A549 (cell line): ENCODE measurements at places on chromosomes 5 and 9.

DNA sequence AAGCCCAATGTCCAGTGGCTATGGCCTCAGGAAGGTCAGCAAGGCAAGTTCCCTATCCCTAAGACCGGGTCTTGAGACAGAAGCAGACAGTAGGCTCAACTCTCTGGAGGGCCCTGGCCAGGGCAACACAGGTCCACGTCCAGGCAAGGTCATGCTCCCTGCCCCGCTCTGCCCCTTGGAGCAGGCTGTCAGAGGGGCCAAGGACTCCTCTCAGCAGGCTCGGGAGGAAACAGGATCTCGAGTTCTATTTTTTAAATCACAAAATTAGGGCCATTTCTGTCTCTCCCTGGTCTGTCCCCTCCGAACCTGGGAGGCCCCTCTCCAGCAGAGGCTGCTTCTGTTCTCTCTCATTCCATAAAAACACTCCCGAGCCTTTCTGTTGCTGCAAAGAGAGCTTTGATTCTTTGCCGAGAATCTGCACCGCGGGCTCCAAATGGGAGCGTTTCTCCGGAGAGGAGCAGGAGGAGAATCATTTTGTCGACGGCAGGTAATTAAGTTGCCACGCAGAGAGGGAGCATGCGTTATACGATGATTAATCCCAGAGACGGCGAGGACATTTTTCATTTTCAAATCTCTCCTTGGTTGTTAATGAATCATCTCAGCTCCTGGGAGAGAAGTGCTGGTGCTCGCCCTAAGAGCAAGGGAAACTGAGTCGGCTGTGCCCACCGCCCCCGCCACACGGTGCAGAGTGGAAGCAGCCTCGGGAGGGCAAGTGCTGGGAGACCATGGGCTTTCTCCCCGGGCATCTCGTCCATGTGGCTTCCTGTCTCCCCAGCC lies 24.5 kb upstream of the FCN1 start:
- no peak for DNase-seq

- DNase-seq = no peak
These were observed 76.6 kb upstream of the DAB2 start for GRCh38 chr5:39501397-39501796.

DNA sequence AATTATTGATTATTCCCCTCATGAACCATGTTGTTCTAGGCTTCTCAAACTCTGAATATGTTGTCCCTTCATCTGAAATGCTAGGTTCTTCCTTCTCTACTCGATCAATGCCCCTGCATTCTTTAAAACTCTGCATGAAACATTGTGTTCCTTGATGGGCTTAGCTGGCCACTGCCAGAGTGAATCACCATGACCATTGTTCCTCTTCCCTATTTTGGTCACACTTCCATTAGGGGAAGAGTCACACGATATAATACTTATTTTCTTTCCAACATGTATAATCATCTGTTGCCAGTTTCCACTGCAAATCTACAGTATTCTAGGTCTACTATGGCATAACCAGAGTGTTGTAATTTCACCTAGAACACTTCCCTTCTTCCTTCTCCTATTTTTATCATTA lies 247.9 kb downstream of the TRPM3 start:
- no peak for DNase-seq

DNA sequence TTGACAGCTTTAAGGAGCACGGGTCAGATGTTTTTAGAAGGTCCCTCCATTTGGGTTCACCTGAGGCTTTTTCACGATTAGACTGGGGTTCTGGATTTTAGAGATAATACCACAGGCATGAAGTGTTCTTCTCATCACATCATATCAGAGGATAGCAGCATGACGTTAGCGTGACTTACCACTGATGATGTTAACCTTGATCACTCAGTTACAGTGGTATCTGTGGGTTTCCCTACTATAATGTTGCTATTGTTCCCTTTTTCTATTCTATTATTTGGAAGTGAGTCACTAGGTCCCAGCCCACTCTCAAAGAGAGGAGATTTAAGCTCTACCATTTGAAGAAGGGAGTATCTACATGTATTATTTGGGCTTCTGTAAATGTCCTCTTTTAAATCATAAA lies 300.0 kb downstream of the MAST4 start:
- DNase-seq = no peak

DNA sequence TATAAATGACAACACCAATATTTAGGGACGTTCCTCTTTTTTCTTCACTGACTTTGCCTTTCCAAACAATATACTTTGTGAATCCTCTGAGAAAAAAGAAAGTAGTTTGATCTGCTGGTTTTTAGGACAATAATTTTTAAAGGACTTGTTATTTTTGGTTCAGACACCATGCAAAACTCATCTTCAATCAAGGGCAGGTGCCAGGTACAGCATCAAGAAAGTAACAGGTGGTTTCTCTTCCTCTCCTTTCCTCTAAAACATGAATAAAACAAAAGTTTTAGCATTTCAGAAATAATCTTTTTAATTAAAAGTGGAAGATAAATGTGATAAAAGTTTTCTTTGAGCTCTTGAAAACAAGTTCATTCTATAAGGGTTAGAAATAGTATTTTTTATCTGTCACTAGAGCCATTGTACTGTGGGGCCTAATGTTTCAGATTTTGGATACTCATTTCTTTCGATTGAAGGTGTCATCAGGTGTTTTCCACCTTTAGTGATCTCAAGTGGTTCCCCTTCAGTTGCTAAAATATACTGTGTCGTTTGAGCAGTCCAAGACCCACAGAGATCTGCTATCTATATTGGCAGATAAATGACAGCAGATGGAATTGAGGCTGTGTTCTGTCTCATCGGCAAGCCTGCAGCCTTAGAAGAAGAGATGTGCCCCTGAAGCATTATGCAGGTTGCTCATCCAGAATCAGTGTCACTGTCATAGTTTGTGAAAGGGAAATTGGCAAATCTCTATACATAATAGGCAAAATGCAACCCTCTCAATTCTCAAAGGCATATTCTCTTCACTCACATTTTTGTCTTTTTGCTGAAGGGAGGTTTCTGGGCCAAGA lies 499.7 kb downstream of the PDE4D start:
- DNase-seq = no peak

DNA sequence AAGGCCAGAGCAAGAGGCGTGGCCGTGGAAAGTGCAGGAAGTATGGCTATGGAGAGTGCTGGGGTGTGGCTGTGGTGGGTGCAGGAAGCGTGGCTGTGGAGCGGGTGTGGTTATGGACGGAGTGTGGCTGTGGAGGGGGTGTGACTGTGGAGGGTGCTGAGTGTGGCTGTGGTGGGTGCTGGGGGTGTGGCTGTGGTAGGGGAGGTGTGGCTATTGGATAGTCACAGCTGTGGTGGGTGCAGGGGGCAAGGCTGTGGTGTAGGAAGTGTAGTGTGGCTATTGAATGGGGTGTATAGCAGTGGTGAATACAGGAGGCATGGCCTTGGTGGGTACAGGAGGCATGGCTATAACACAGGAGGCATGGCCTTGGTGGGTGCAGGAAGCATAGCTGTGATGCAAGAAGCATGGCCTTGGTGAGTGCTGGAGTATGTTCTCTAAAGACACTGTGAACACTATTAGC lies 40.8 kb upstream of the SPATA31C2 start:
- DNase-seq = no peak

- no peak for DNase-seq
These were observed 6.7 kb downstream of the GLRA1 start for GRCh38 chr5:151917904-151918303.

GRCh38 chr9:116383133-116383532 lies 229.5 kb downstream of the PAPPA start:
- no peak for DNase-seq

DNA sequence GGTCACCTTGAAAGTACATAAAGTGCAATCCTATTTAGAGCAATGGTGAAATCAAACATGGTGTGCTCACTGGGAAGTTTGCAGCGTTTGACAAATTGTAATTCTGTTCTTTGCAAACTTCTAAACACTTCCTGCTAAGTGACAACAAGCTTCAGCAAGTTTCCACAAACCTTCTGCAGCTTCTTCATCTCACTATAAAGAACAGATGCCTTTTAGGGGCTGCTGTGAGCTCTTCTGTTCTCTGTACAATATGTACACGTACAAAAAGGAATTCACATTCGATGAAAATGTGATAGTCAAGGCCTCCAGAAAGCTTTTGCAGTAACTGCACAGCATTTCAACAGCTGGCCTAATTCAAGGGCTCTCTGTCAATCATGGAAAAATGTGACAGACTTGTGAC lies 543.1 kb downstream of the CETN3 start:
- DNase-seq = no peak

DNA sequence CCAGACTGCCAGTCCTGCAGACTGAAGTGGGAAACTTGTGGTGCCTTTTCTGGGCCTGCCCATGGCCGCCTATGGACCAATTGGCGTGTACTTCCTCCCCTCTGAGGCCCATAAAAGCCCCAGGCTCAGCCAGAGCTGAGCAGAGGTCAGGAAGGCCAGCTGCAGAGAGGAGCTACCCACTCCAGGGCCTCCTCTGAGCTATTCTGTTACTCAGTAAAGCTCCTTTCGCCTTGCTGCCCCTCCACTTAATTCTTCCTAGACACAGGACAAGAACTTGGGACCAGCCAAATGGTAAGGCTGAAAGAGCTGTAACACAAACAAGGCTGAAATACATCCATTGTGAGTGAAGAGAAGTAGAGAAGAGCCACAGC lies 106.4 kb downstream of the C9orf50 start:
- no peak for DNase-seq

DNA sequence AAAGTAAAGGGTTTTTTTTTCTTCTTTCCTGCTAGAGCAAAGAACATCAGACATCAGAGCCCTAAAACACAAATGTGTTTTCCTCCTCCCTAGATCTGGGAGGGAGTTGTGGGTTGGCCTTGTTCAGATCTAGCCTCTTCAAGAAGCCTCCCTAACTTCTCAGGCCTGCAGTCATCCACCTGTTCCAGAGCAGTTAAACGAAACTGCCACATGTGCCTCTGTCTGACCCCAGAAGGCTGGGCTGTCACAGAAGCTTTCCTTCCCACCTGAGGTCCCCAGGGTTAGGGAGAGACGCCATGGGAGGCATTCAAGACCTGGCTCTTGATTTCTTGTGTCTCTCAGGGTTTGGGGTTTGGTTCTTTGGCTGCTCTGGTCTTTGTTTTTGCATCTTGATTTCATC lies 87.0 kb downstream of the DAB2IP start:
- no peak for DNase-seq

DNA sequence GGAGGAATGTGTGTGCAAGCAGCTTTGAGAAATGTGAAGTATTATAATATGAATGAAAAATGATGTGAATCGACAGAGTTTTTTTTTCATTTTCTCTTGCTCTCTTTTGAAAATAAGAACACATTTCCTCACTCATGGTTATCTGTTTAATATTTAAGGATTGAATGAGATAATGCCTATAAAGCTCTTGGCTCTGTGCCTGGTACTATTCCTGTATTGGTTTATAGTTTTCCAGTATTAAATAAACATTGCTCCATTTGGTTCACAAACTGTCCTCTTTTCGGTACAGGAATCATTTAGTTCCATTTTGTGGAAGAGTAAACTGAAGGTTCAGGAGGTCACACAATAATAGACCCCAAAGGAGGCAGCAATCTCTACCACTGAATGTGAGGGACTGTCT lies 1185.5 kb upstream of the WWC1 start:
- no peak for DNase-seq

- DNase-seq = peak; percentile 15
These were observed 40.3 kb upstream of the NAA35 start for GRCh38 chr9:85900504-85901201.

GRCh38 chr5:36407396-36407795 lies 105.7 kb upstream of the RANBP3L start:
- DNase-seq = no peak

DNA sequence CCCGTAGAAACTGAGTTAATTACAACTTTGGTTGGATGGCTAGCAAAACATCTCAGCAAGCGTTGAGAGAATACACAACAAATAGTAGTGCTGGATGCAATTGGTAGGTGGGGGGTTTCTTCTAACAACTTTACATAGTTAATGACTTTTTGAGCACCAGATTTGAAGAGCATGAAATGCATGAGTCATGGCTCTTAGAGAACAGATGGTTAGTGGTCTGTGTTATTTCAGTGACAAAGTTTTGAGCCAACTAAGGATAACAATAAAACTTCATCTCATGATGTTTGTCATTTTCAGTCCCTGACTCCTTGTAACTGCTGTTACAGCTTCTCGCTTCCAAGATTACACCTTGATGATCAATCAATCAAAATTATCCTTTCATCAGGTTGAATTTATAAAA lies 399.0 kb upstream of the BRINP1 start:
- DNase-seq = no peak

GRCh38 chr5:104573949-104574709 lies 1011.5 kb upstream of the NUDT12 start:
- DNase-seq = no peak

- peak; percentile 20 for DNase-seq
These were observed at the start of gene MVB12B for GRCh38 chr9:126326228-126327005. TSS of gene MVB12B (plus strand) at chr9:126326829. CDS start at chr9:126326930, 101 bp downstream.

DNA sequence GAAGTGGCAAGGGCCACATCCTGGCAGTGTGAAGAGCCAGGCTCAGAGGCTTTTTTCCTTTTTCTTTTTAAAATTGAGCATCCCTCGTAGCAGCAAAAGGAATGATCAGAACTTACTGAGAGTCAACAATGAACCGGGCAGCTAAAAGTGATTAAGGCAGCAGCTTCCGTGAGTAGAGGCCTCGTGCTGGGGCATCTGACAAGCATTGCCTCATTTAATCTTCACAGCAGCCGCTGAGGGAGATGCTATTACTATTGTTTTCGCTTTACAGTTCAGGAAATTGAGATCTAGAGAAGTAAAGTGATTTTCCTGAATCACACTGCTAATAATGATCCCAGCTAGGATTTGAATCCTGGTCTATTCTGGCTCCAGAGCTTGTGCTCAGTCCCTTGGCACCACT lies 30.7 kb upstream of the PTGS1 start:
- no peak for DNase-seq

- no peak for DNase-seq
These were observed 118.7 kb upstream of the BOD1 start for GRCh38 chr5:173735184-173735583.

DNA sequence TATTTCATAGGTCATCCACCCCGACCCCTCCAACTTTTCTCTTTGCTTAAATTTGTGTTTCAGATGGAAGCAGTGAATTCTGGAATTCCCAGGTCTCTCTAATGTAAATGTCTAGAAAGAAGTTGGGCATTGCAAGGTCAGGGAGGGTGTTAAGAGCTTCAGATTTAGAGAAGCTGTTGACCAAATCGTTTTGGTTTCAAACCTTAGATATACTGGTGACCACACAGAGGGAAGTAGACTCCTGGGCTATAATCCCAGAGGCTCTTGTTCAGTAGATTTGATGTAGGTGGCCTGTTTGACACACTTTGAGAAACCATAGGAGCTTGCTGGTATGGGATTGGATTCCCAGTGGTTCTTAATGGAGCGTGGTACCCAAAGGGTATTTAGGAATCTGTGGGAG lies 137.3 kb upstream of the KLF9 start:
- DNase-seq = no peak

- no peak for DNase-seq
These were observed 110.2 kb upstream of the DAPK1 start for GRCh38 chr9:87387351-87388011.

GRCh38 chr9:135135171-135135928 lies 47.9 kb downstream of the OLFM1 start:
- DNase-seq = no peak
